ENCODE measurements at places on chromosomes 7 and 10. TPM values are rescaled to one million over a fixed set of nuclear protein-coding genes. Genes with fewer than 3 reads are reported as not detected.

GRCh38 chr7:24291271-24291670, 7.3 kb downstream of the NPY start:
- DNase-seq: no peak

GRCh38 chr10:24467605-24468004, 256.1 kb downstream of the ARHGAP21 start:
- DNase-seq: no peak

GRCh38 chr10:2262878-2263277, 525.6 kb upstream of the ADARB2 start:
- no peak for DNase-seq

- DNase-seq: no peak
Observed at GRCh38 chr7:67671006-67671548, 674.4 kb downstream of the TYW1 start.

GRCh38 chr10:93859049-93859655, 34.6 kb upstream of the SLC35G1 start:
- no peak for DNase-seq

DNA sequence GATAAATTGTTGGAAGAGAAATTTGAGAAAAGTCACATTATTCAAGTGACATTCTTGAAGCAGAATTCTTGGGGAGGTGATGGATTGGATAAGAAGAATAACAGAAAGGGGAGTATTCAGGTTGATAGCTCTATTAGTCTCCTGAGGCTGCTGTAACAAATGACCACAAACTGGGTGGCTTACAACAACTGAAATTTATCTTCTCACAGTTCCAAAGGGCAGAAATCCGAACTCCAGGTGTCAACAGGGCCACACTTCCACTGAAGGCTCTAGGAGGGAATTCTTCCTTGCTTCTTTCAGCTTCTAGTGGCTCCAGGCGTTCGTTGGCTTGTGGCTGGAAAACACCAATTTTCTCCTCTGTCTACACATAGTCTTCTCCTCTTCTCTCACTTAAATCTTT, 99.8 kb downstream of the TES start:
- DNase-seq: no peak

DNA sequence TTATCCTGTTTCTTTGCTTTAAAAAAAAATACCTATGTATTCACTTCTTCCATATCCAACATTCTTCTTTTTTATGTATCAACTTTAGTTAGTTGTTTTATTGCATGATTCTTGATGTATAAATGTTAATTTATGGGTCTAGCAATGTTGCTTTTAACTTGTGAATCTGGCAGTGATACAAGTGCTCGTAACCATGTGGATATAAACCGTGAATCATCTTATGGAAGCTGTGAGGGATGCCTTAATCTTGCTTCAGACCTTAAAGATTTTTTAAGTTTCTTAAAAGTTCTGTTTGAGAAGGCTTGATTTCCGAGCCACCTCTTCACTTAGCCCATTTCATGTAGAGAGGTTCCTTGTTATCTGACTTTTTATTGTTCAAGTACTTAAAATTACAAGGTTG, 25.9 kb downstream of the HELLS start:
- DNase-seq: no peak

GRCh38 chr10:34046506-34047034, 712.1 kb upstream of the NRP1 start:
- DNase-seq: no peak

DNA sequence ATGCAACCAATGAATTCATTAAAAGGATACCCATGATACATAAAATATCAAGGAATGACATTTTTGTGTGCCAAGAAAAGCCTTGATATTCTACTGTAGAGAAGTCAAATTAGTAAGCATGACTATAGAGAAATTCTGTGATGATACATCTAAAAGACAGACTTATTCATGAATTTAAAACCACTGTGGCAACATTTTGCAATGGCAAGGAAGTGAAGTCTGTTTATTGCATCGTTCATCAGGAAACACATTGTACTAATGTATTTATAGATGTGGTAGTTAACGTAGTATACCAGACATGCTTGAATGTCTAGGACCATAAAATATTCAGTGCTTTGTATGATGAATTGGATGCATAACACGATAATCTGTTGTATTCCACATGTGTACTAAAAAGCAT, 9.3 kb upstream of the CLEC5A start:
- no peak for DNase-seq

DNA sequence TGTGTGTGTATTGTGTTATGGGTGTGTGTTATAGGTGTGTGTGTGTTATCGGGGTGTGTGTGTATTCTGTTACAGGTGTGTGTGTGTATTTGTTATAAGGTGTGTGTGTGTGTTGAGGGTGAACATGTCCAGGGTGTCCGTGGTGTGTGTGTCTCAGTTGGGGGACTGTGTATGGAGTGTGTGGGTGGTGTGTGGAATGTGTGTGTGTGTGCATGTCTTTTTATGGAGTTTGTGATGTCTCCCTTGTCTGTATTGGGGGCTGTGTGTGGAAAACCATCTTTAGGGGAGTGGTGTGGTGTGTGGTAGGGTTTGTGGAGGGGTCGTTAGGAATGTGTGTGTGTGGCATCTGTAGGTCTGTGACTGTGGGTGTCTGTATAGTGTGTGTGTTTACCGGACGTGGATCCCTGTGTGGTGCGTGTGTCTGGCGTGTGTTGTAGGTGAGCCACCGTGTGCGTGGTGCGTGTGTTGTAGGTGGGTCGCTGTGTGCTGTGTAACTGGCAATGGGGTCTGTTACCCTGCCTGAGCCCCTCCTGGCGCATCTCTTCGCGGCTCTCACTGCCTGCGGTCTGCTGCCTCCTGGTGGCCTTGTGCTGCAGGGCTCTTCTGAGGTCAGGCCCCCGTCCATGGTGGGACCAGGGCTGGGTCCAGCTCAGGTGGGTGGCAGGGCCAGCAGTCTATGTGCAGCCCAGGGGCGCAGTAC, 61.7 kb downstream of the PALD1 start:
- peak; percentile 52 for DNase-seq

- no peak for DNase-seq
Observed at GRCh38 chr7:2796358-2797352, 47.5 kb downstream of the GNA12 start.

GRCh38 chr10:688312-689120, 952 bp downstream of the DIP2C start:
- no peak for DNase-seq

GRCh38 chr10:114353383-114353782, 50.9 kb downstream of the AFAP1L2 start:
- DNase-seq: no peak

- no peak for DNase-seq
Observed at GRCh38 chr10:18424200-18424599, 227.2 kb downstream of the NSUN6 start.

DNA sequence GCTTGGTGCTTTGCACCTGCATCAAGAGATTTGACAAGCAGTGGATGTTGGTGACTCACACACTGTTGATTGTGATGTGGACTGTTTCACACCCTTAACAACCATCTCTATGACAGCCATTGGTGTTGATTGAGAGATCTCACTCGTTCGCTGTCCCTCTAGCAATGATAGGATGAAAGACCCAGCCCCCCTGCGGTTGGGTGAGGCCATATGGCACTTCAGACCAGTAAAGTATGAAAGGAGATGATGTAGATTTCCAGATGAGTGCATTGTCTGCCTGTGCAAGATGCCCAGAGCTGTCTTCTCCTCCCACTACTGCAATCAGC, 138.7 kb upstream of the PRR15 start:
- no peak for DNase-seq

LIPM gene
- not detected for total RNA-seq

EIF5AL1 gene
- 0.94 TPM for total RNA-seq

PNLIPRP3 gene
- not detected for total RNA-seq

OR6B1 gene
- total RNA-seq: not detected

MRLN gene
- total RNA-seq: not detected
